ENCODE measurements at places on chromosomes 2 and 18.

DNA sequence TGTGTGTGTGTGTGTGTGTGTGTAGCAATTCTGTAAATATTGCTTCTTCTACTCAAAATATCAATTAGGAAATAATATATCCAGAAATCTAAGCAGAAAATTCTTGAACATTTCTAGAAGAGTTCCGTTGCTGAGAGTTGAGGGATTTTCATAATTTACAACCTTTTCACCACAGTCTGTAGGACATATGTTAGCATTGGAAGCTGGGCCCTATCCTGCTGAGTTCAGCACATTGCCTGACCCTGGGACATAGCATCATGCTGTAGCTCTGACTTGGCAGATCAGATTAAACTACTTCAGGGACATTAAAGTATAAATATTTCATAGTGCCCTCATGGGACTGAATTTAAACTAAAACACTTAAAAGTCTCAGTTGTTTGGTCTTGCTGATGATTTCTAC is 129.2 kb upstream of the KCNH7 start:
- no peak for DNase-seq

- DNase-seq: no peak
These were observed 168.1 kb downstream of the TMEM163 start for GRCh38 chr2:134550566-134551164.

DNA sequence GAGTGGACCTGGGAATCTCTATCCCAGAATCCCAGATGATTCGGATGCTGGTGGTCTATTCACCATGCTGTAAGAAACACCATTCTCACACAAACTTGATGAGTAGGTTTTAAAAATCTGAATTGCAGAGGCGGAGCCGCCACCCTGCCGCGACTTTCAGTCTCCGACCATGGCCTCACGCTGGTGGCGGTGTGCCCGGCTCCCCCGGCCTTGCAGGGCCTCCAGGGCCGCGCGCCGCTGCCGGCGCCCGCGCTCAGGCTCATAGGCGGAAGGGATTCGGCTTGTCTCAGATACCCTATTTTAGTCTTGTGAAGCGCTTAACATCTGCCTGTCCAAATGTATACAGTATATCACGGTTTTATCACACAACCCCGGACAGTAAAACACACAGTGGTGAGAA is 2.6 kb upstream of the PPM1B start:
- DNase-seq: no peak

- peak; percentile 73 for DNase-seq
These were observed 431.6 kb downstream of the METTL4 start for GRCh38 chr18:2139691-2140090.

DNA sequence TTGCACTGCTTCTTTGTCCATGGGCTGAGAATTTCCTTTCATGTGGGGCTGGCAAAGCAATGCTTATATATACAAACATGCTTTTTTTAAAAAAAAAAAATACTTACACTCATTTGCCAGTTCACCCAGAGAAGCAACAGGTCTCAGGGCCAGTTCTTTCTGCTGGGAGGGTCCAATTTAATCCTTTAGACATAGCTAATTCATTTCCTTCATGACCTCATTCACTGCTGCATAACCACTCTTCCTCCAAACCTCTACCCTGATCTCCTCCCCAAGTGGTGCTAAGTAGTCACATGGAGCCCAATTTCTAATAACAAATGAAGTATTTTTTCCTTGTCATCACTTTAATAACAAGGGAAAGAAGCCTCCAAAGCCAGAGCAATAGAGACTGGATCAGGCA is 17.1 kb upstream of the TMEM178A start:
- DNase-seq: no peak

- DNase-seq: no peak
These were observed 409.5 kb upstream of the UBE2E3 start for GRCh38 chr2:180570864-180571263.

DNA sequence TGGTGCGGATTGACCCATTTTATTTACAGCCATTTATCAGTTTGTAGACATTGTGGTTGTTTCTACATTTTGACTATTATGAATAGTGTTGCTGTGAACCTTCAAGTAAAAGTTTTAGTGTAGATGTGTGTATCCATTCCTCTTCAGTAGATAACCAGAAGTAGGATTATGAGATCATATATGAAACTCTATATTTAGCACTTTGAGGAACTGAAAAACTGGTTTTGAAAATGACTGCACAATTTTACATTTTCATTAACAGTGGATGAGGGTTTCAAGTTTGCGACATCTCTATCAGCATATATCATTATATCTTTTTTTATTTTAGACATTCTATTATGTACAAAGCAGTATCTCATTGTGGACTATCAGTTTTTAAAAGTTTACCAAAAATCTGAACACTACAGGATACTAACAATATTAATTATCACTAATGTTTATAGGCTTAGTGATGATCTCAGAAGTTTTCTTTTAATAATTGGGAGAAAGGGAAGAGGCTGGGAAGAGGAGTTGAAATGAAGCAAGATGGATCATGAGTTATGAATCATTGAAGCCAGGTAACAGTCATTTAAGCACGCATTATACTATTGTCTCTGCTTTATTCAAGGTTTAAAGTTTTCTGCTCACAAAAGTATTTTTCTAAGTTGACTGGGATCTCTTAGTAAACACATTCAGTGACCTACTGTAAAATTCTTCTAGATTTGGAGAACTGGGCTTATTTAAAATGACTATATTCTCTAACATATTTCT is 329.0 kb upstream of the LRATD1 start:
- DNase-seq: no peak

GRCh38 chr2:24613154-24613814 is 122.2 kb downstream of the NCOA1 start:
- DNase-seq: peak; percentile 73

DNA sequence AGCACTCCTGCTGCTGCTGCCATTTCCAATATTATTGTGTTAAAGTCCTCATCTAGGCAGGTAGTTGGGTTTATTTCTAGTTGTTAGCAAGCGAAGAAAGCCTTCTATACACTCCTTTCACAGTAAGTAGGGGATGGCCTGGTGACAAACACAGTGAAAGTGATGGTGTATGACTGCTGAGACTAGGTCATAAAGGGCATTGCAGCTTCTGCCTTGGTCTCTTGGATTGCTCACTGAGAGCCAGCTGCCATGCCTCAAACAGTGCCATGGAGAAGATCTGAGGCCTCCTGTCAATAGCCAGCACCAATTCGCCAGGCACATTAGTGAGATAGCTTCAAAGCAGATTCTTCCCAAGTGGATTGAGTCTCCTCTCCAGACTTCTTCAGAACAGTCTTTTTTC is 27.6 kb upstream of the MSTN start:
- DNase-seq: no peak

Measured in EL (cell line).